ENCODE measurements at places on chromosomes 3 and 15. TPM values are rescaled to one million over a fixed set of nuclear protein-coding genes. Genes with fewer than 3 reads are reported as not detected.

GRCh38 chr15:39508536-39508935 is 72.3 kb upstream of the THBS1 start:
- no peak for DNase-seq

DNA sequence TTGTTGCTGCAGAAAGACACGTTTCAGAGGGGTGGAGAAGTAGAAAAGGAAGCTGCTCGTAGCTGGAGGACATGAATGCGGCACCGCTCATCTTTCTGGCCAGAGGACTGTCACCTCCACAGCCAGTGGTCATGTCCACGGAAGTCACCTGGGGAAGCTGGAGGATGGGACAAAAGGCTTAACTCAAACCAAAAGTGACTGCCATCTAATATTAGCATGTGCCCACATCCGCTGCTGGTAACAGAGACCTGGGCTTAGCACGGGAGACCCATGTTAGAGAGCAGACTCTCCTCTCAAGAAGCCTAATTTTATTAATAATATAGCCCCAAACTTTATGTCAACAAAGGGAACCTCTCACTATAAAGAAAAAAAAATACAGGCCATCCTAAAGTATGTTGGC is 5.9 kb downstream of the MEX3B start:
- DNase-seq, result no peak

- DNase-seq, result no peak
Observed at GRCh38 chr3:25801786-25802185, 11.9 kb downstream of the OXSM start.

The TRIM71 gene
- 0.05 TPM for total RNA-seq

The ATRIP gene
- total RNA-seq, result 8.8 TPM

The PRSS50 gene
- total RNA-seq, result not detected

The FMN1 gene
- total RNA-seq, result 4.8 TPM

All from chondrocyte (in vitro differentiated cells).